ENCODE measurements at places on chromosomes 6 and 20.

DNA sequence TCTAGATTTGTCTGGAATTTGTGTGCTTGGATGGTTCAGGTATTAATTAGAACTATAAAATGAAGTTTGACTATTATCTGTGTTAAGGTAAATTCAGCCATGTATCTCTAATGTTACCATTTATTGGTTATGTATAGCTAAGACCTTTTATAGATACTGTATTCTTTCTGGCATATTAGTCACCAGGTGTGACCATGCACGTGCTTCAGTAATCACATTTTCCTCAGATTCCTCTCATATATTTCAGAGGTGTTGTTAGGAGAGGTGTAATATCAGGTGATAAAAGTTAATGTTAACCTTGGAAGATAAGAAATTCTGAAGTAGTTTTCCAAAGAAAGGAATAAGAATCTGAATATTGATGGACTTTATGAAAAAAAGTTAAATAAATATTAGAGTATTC is 194.5 kb upstream of the KHDRBS2 start:
- no peak overlapping the region for H3K4me3 ChIP-seq
- no peak for DNase-seq
- H3K36me3 ChIP-seq, result no peaks in the 10 kb centered on the region
- H3K4me1 ChIP-seq, result no peaks in the 10 kb centered on the region

GRCh38 chr20:1900321-1900801 is 5.2 kb downstream of the SIRPA start:
- no peak overlapping the region for H3K27ac ChIP-seq
- H3K4me1 ChIP-seq, result peaks cover 3% of the 10 kb centered on the region
- no peak overlapping the region for H3K4me3 ChIP-seq
- peaks cover 12% of the 10 kb centered on the region for H3K27me3 ChIP-seq

- no peak overlapping the region for H3K27ac ChIP-seq
- no peak for DNase-seq
- no peak overlapping the region for H3K4me3 ChIP-seq
- no peaks in the 10 kb centered on the region for H3K36me3 ChIP-seq
- no peaks in the 10 kb centered on the region for H3K27me3 ChIP-seq
These were observed 8.5 kb downstream of the ENPP4 start for GRCh38 chr6:46138281-46138680.

DNA sequence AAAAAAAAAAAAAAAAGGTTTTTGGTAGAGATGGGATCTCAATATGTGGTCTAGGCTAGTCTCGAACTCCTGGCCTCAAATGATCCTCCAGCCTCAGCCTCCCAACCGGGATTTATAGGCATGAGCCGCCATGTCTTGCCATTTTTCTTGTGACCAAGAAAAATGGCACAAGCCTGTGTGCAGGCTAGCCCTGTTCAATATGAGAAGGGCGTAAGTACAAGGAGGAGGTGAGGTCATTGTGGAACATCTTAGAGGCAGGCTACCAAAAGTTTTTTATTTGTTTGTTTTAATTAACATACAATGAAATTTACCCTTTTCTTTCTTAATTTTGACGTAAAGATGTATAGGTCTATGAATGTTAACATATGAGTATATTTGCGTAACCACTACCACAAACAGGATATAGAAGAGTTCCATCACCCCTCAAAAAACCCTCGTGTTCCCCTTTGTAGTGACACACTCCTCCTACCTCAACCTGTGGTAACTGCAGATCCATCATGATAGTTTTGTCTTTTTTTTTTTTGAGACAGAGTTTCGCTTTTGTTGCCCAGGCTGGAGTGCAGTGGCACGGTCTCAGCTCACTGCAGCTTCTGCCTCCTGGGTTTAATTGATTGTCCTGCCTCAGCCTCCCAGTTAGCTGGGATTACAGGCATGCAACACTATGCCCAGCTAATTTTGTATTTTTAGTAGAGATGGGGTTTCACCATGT is 28.3 kb upstream of the KIF3B start:
- no peaks in the 10 kb centered on the region for H3K36me3 ChIP-seq
- no peaks in the 10 kb centered on the region for H3K4me1 ChIP-seq
- no peak overlapping the region for H3K27ac ChIP-seq
- no peaks in the 10 kb centered on the region for H3K27me3 ChIP-seq
- no peak for DNase-seq
- H3K4me3 ChIP-seq, result no peak overlapping the region

GRCh38 chr20:20837574-20838021 is 125.2 kb upstream of the RALGAPA2 start:
- H3K27ac ChIP-seq, result no peak overlapping the region
- H3K36me3 ChIP-seq, result no peaks in the 10 kb centered on the region
- peaks cover 2% of the 10 kb centered on the region for H3K4me1 ChIP-seq

GRCh38 chr20:18686696-18687095 is 98.8 kb downstream of the DTD1 start:
- no peak overlapping the region for H3K27ac ChIP-seq
- no peak for DNase-seq
- H3K4me3 ChIP-seq, result no peak overlapping the region
- H3K36me3 ChIP-seq, result no peaks in the 10 kb centered on the region
- H3K27me3 ChIP-seq, result no peaks in the 10 kb centered on the region

DNA sequence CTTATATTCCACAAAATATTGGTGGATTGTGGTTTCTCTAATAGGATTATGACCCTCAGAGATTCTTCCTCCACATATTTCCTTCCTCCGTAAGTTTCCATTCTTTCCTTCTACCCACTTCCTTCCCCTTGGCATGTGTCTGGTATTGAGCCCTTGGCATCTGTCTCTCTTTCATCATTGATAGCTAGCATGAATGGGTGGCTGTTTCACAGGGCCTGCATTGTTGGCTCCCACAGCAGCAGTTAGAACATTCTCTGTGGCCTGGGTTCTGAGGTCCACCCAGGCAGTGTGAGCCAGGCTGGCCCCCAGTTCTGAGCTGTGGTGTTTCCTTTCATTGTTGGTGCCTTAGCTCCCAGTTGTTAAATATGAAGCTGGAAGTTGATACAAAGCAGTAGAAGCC is 125.3 kb downstream of the ANKS1A start:
- DNase-seq, result no peak
- no peak overlapping the region for H3K4me3 ChIP-seq
- no peak overlapping the region for H3K27ac ChIP-seq

DNA sequence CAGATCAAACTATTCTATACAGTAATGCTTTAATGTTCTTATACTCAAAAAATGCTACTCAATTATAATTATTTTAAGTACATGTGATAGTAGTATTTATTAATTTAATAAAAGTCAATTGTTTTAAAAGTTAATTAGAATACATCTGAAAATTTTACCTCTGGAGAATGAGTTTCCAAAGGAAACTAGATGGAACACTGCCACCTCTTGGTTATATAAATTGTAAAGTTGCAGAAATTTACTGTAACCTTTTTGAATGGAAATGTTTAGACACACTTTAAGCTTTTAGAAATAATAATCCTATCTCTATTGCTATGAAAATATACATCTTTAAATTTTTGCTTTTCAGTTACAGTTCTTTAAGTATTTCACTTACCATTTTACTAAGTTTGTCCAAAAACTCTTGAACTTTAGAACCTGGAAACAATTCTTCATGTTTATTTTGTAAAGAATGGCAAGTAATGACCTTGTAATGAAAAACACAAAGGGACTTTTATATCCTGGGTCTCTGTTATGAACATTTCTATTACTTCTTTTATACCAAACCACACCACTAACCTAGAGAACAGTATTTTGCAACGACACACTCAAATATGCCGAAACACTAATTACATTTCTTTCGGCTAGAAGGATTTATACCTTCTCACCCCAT is 10.9 kb upstream of the BMP5 start:
- no peak for DNase-seq
- no peaks in the 10 kb centered on the region for H3K36me3 ChIP-seq
- H3K27ac ChIP-seq, result no peak overlapping the region
- H3K4me1 ChIP-seq, result no peaks in the 10 kb centered on the region
- H3K4me3 ChIP-seq, result no peak overlapping the region

- H3K27me3 ChIP-seq, result no peaks in the 10 kb centered on the region
- no peak for DNase-seq
- no peak overlapping the region for H3K27ac ChIP-seq
- no peaks in the 10 kb centered on the region for H3K36me3 ChIP-seq
These were observed 20.0 kb downstream of the KHDRBS2 start for GRCh38 chr6:62265906-62266525.

DNA sequence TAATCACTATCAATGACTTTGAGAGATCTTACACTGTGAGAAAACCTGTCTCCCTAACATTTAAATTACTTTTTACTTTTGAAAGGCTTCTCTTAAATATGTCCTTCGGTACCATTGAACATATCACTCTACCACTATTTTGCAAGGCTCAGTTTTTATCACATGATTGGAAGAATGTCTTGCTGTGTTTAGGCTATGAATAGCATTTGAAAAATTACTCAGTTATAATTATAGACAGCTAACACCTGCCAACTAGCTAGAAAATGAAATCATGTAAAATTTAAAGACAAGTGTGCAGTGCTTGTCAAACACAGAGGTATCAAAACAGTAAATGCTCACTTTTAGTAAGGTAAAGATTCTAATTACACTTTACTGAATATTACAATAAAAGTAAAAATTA is 11.0 kb downstream of the SESN1 start:
- H3K4me3 ChIP-seq, result no peak overlapping the region
- H3K27ac ChIP-seq, result no peak overlapping the region
- DNase-seq, result no peak
- H3K36me3 ChIP-seq, result no peaks in the 10 kb centered on the region
- H3K27me3 ChIP-seq, result no peaks in the 10 kb centered on the region

DNA sequence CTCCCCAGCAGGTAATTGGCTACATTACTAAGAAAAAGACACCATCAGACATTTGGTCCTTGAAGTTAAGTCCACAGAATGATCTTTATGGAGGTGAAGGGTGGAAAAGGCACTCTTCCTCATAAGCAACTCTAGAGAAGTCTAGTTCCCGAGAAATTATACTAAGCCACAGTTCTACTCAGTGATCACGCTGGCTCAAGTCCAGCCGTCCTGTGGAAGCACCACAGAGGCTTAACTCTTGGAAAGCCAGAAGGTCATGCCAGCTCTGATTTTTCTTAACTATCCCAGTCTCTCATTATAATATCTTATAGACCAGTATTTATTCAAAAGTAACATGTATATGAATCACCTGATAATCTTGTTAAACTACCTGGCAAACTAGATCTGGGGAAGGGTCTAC is 258.5 kb downstream of the EYA4 start:
- no peaks in the 10 kb centered on the region for H3K4me1 ChIP-seq
- no peak for DNase-seq
- H3K27ac ChIP-seq, result no peak overlapping the region
- H3K36me3 ChIP-seq, result no peaks in the 10 kb centered on the region
- H3K27me3 ChIP-seq, result no peaks in the 10 kb centered on the region
- H3K4me3 ChIP-seq, result no peak overlapping the region

GRCh38 chr6:115362234-115362633 is 698.5 kb downstream of the FRK start:
- H3K27ac ChIP-seq, result no peak overlapping the region
- no peak for DNase-seq
- H3K4me1 ChIP-seq, result no peaks in the 10 kb centered on the region
- H3K27me3 ChIP-seq, result no peaks in the 10 kb centered on the region

DNA sequence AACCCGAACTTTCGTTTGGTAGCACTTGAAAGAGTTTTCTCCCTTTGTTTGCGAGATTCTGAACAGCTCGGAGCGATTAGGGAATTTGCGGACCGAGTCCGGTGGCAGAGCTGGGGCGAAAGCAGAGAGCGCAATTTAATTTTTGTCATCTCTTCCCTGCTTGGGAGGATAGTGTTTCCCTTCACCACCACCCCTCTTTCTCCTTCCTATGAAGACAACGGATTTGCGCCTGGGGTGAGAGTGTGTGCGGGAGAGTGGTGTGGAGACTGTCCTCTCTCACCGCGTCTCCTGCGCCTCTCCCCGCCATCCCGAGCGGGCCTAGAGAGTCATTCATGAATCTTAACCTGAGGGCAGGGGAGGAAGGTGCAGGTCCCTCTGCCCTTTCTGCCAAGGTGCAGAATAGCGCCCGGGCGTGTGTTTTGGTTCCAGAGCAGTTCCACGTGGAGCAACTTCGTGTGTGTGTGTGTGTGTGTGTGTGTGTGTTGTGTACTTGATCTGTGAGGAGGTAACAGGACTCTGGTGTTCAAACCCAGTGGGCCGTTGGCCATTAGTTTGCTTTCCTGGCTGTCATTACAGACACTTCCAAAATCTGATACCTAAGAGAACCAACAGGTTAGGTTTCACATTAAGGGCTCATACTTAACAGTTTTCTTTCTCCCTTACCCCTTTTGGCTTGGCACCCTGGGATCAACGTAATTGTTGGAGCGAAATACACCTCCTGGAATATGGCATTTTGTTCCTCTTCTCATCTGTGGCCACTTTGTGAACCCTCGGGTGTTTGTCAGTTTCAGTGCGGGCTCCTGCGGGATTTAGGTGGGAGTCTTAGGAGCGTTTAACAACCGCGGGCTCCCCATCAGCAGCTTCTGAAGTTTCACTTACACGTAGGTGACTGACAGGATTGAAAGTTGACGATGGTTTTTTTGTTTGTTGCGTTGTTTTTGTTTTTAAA is 1.8 kb downstream of the EYA4 start:
- DNase-seq, result no peak
- peaks cover 36% of the 10 kb centered on the region for H3K27me3 ChIP-seq
- H3K4me3 ChIP-seq, result peak overlapping the region; percentile 69

- H3K4me1 ChIP-seq, result no peaks in the 10 kb centered on the region
- H3K27me3 ChIP-seq, result no peaks in the 10 kb centered on the region
- no peaks in the 10 kb centered on the region for H3K36me3 ChIP-seq
- no peak for DNase-seq
- no peak overlapping the region for H3K27ac ChIP-seq
These were observed 171.3 kb downstream of the TPBG start for GRCh38 chr6:82534876-82535275.

DNA sequence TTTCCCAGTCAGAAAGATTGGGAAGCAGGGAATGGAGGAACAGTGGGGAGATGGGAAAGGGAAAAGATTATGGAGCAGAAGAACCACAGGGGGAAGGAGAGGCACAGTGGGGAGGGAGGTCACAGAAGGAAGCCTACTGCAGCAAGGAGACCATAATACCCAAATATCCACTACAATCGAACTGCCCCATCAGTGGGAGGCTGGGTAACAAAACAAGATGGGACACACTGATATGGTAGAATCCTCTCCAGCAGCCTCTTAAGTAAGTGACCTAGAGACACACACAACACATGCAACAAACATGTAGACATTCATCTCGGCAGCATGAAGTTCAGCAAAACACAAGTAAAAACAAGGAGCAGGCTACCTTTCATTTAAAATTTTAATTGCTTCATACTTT is 4.8 kb upstream of the FOXP4 start:
- no peaks in the 10 kb centered on the region for H3K36me3 ChIP-seq
- H3K27me3 ChIP-seq, result peaks cover 21% of the 10 kb centered on the region
- H3K4me3 ChIP-seq, result no peak overlapping the region

GRCh38 chr6:126531286-126531685 is 191.4 kb downstream of the CENPW start:
- no peaks in the 10 kb centered on the region for H3K36me3 ChIP-seq
- H3K27ac ChIP-seq, result no peak overlapping the region
- no peak overlapping the region for H3K4me3 ChIP-seq
- no peak for DNase-seq
- H3K27me3 ChIP-seq, result no peaks in the 10 kb centered on the region
- no peaks in the 10 kb centered on the region for H3K4me1 ChIP-seq
